Sciatic nerve (tissue), 2 donors: ENCODE measurements at places on chromosomes 7 and 10. TPM values are rescaled to one million over a fixed set of nuclear protein-coding genes. Genes with fewer than 3 reads are reported as not detected.

DNA sequence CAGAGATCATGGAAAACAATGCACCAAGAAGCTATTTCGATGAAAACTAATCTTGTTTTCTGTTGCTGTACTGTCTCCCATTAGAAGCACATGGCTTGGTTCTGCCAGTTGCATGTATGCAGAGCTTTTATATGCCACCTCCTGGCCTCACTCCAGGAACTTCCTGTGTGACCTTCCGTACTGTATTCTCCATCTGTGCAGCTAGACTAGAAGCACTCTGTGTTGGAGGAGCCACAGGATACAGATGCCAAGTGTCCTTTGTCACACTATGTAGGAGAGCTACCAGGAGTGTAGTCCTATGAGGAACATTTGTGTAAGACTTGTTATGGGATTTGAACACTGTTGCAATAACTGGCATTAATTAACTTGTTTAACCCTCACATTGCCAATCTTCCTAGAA is 503.5 kb upstream of the TPK1 start:
- no peak for DNase-seq

DNA sequence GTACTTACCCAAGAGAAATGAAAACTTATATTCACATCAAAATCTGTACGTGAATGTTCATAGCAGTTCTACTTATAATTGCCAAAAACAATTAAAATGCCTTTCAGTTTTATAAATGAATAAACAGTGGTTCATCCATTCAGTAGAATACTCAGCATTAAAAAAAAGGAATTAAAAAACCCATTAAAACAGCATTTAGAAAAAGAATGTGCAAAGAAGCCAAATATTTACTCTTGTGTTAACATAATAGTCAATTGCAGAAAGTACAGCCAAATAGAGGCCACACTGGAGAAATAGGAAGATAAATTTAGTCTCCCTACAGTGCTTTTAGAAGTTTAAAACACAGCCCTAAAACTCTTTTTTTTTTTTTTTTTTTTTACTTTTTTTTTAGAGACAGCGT is 54.6 kb downstream of the MYO3A start:
- no peak for DNase-seq

DNA sequence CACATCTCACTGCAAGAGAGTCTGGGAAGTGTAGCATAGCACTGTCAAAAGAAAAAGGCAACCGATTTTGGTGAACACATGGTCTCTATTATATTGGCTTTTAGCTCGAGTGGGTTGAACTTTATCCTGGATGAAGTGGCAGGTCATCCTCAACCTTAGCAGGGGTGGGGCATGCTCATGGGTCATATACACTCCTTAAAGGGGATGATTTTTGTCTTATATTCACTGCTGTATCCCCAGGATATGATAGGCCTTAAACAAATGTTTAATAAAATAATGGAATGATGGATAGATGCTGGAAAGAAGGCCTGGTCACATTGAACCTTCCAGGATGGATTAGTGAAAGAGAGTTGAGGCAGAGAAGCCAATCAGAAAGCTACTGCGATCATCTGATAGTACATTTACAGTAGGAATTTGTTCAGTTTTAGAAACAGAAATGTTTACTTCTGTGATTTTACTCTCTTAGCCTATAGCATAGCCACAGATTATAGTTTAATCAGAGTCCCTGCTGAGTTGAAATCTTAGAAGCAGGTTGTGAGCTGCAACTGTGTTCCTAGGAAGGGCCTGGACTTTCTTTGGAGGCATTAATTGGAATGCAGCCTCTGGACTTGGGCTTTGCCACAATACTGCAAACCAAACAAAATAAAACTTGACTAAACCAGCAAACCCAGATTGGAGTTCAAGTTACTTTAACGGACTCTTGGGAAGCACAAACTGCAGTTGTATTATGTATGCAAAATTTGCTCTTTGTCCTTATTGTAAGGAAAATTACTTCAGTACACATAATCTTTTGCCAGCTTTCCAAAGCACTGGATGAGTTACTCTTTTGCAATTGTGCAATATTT is 138.3 kb downstream of the BMPER start:
- no peak for DNase-seq

DNA sequence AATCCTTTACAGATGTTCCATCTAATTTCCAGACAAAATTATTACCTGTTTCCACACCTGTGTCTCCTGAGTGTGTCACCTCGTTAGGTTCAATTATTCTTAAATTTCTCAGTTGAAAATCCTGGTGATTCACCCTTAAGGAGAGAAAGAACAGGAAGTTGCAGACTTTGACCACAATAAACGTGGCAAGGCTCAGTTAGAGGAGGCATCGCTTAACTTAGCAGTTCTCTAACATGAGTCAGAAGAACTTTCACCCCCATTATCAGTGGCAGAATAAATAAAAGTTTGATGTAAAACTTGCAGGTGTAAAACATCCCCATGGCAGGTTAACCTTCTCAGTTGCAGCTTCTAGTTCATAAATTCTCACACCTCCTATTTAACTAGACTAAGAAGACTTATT is 8.3 kb downstream of the XPNPEP1 start:
- no peak for DNase-seq

Gene NOLC1
- 46.7 TPM for total RNA-seq

- DNase-seq, result no peak
Observed at GRCh38 chr7:25789701-25790640, 362.0 kb upstream of the NFE2L3 start.

Gene PRSS37
- not detected for total RNA-seq

GRCh38 chr10:29512425-29512974 is 122.3 kb downstream of the SVIL start:
- no peak for DNase-seq

Gene CRYGN
- total RNA-seq, result 3.9 TPM

- DNase-seq, result no peak
Observed at GRCh38 chr7:46565253-46566096, 644.4 kb upstream of the IGFBP3 start.

DNA sequence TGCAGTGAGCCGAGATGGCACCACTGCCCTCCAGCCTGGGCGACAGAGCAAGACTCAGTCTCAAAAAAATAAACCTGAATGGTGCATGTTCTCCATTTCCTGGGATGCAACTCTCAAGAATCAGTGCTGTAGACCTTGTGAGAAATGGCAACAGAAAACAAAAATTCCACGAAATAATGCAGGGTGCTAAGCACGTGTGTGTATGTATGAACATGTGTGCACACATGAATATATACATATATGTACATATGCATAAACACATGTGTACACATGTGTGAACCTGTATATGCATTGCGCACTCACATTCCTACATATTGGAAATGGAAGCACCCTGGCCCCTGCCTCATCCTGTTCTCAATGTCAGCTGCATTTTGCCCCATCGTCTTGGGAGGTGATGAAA is 548.5 kb downstream of the TCERG1L start:
- no peak for DNase-seq

Gene SEC23IP
- 45.6 TPM for total RNA-seq

GRCh38 chr10:44382981-44383748 is 1.7 kb downstream of the CXCL12 start:
- peak; percentile 58 for DNase-seq

GRCh38 chr7:64558781-64559180 is 4.1 kb downstream of the ZNF680 start:
- no peak for DNase-seq

Gene UCMA
- not detected for total RNA-seq

DNA sequence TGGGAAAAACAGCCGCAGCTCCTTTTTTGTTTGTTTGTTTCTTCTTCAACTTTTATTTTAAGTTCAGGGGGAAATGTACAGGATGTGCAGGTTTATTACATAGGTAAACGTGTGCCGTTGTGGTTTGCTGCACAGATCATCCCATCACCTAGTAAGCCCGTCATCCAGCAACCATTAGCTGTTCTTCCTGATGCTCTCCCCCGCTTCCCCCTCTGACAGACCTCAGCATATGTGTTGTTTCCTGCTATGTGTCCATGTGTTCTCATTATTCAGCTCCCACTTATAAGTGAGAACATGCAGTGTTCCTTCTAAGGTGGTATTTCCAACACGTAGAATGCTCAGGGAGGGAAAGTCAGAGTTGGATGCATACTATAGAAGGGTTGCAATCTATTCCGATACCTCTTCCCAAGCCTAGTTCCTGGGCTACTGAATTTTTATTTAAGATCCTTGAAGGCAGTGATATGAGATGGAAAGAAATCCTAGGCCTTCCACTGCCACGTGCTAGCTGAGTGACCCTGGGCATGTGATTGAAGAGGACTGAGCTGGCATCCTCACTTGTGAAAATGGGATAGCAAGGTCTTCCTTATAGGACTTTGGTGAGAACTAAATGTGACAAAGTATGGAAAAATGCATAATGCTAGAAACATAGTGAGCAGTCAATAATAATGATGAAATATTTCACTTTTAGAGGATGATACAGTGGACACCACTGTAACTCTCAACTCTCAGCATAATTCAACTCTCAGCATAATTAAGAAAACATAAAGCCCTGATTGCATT is 278.5 kb downstream of the REEP3 start:
- no peak for DNase-seq
